Stimulated activated CD8-positive, alpha-beta memory T cell treated with anti-CD3 and anti-CD28 coated beads, Interleukin-2, amount 100 ng/mL, for 48 hours (primary cell): ENCODE measurements at places on chromosomes 2 and 18.

- DNase-seq = no peak
Measured at GRCh38 chr2:23602116-23602515, 217.1 kb downstream of the KLHL29 start.

DNA sequence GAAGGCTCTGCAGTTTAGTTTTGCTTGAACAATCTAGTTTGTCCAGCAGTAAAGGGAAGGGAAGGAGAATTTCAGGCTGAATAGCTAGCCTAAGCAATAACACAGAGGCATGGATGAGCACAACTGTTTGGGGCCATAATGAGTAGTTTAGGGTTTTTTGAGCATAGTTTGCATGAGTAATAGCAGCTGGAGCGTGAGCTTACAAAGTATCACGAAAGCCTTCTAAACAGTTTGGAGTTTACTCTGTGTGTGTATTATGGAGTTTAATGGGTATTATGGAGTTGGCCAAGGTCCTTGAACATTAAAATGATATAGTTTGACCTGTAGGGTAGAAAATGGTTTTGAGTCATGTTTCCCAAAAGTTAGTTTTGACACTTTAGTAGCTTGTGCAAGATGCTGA is 782.3 kb downstream of the ERBB4 start:
- DNase-seq = no peak

- no peak for DNase-seq
Measured at GRCh38 chr2:15806801-15807417, 133.4 kb upstream of the MYCN start.

DNA sequence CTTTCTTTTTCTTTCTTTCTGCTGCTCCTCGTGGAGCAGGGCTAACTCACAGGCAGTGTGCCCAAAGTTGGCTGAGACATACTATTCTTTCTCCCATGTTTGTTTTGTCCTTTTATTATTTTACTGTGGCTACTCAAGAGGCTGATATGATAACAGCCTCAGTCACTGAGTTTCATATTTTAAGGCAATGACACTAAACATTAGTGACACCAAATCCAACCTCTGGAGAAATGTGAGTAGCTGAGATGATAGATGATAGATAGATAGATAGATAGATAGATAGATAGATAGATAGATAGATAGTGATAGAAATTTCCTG is 45.8 kb upstream of the GLS start:
- DNase-seq = no peak

DNA sequence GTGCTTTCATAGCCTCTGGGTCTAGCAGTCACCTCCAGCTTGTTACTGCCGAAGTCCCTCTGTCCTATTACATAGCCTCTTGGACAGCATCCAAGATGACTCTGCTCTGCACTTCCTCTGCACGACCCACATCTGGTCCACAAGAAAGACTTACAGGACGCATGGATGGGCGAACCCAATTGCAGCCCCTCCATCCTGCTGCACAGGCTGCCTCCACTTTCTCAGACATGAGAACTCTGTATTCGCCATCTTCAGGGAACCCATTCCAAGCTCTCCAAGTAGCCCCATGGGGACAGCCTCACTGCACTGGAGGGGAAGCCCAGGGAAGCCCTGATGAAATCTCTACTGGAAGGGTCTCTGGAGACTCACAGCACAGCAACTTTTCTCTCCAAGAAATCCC is 172.1 kb downstream of the GFPT1 start:
- DNase-seq = no peak
